HuH-7.5 (cell line): ENCODE measurements at places on chromosomes 3 and 15.

DNA sequence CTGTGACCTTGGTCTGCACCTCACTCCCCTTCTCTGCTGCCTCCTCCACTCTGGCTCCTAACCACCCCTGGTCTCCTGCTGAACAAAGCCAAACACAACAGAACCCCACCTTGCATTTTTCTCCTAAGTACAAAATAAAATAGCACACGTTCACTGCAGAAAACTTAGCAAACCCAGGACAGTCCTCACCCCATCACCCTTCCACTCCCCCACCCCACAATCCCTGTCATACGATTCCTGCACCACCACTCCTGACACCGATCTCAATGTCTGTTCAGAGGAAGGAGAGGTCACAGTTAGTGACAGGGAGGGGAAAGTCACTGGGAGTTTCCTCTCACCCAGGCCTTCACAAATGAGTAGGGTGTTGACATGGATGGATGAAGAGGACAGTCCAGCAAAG, 4.2 kb downstream of the VPS33B start:
- no peak for DNase-seq

DNA sequence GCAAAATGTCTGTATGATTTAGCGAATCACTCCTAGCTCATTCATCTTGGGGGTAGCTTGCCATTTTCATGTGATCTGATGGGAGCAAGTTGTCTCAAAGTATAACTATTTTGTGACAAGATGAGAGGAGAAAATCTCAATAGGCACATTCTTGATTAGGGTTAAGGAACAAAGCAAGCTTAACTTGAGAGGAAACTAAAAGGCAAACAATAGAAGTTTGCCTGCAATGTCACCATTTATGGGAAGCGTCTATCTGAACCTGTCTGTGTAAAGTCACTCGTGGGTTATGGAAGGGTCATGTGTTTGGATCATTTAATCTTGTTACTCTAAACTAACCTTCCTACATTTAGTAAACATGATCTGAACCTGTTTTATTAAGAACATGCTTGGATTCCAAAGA, 232.5 kb downstream of the CDIN1 start:
- no peak for DNase-seq

DNA sequence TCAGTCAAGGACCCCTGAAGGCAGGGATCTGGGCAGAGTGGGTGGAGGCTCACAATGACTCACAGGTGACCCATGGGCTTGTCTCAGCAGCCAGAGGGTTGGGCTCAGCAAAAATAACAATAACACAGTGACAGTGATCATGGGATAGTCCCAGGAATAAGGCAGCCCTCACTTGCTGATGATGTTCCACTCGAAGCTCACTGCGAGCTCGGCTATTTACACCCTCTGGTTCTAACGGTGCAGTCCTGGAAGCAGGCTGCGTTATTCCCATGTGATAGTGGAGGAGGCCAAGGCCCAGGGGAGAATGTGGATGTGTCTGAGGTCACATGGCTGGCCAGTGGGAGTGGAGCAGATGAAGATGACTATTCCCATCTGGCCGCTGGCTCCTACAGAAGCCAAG, 16.2 kb downstream of the CCDC33 start:
- DNase-seq = no peak

DNA sequence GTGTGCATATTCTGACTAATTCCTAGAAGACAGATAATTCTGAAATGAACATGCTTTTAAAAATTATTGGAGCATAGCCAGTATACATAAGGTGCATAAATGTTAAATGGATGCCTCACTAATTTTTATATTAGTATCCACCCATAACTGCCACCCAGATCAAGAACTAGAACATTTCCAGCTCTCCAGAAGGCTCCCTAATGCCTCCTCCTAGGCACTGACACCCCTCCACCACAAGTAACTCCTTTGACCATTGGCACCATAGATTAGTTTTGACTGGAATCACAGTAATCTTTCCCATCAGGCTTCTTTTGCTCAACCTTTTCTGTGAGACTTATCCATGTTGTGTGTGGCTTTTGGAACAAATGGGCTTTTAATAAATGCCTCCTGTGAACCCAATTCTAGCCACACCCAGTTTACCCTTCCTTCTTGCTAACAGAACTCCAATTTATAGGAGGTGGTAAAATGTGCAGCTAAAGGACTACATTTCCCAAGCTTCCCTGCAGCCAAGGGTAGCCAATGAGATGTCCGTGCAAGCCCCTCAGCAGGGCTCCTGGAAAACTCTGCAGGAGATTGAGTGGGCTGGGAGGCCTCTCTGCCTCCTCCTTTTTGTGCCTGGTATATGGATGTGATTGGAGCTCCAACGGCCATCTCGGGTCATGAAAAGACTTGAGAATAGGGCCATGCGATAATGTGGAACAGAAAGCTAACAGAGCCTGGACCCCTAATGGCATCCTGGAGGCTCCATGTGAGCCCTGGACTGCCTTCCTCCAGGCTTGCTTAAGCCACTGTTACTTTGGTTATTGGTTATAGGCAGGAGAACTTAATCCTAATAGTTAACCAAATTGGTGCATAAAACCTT, 322.6 kb upstream of the TLE3 start:
- DNase-seq = no peak

DNA sequence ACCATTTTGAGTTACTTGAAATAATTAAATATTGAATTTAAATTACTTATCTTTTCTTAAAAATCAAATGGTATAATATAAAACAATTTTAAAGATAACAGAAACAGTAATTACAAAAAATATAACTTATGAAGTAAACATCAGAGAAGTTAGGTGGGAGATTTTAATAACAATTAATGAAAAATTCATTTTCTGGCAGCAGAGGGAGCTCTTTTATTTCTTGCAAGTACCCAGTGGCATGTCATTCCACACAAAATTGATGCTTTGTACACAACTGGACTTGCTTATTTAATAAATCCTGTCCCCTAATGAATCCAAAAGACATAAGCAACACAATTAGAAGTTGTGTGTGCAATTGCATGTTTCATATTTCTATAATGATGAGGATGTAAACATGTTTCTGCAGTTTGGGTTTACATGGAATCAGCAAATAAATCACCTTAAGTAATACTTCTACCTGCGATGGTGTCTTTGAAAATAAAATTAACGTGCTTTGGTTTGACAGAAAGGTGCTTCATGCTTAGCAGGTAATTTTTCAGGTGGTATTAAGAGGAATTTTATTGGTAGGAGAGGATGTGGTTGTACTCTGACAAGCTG, 861.3 kb downstream of the ZPLD1 start:
- DNase-seq = no peak

DNA sequence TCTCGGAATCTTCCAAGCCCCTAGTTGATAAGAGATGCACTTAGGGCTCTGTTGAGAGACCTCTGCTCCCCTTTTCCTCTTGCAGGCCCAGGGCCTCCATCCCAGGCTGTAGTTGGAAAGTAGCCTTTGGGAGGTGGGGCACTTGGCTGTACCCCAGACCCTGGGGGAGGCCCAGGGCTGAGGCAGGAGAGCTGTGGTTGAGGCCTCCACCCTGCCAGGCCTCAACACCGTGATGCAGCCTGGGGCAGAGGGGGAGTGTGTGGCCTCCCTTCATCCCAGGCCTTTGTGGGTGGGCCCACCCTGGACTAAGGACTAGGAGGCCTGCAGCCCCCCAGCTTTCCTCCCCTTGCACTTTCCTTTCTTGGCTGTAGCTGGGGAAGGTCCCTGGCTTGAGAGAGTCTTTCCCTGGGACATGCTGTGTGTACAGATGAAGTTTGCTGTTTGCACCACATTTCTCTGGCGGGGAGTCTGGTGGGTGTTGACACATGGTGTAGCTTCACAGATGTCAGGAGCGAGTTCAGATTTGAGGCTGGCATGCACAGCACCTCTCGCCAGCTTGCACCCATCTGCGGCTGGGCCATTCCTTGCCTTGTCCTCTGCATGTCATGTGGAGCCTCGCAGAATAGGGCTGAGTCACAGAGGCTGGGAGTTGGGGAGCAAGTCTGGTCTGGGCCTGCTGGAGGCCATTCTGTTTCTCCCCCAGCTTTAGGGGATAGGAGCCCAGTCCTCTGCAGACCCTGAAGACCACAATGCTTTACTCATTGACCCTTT, 13.7 kb downstream of the PLEKHO2 start:
- DNase-seq = no peak

DNA sequence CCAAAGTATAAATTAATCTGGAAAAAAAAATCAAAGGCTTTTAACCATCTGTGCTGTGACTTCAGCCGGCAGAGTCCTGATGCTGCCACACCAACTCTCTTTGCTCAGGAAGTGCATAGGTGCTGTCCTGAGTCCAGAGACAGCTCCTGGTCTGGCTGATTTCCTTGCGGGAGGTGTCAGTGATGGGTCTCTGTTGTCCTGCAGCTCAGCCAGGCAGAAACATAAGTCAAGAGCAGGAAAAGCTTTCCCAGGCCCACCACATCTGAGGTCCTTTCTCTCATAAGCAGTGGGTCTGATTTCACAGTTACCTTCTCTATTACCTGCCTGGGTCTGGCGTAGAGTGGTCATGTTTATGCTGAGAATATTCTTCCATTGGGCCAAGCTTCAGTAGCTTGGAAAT, 19.4 kb downstream of the CHST2 start:
- no peak for DNase-seq

- no peak for DNase-seq
Observed at GRCh38 chr3:76679541-76679940, 360.4 kb upstream of the ROBO2 start.

DNA sequence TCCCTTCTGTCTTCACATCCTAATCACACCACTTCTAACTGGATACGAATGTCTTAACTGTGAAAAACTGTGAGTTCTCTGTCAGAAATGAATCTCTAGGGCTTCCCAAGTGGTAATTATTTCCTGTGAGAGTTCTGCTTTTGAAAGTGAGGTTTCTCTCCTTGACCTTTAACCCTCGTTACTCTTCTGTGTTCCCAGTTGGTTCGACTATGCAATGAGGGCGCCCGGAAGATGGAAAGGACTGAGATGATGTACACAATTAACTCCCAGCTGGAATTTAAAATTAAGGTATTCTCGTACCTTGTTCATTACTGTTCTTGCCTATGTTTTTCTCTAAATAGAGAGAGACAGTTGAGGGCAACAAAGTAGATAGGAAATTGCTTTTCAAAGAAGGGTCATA, 96.5 kb downstream of the ARHGEF26 start:
- DNase-seq = no peak

DNA sequence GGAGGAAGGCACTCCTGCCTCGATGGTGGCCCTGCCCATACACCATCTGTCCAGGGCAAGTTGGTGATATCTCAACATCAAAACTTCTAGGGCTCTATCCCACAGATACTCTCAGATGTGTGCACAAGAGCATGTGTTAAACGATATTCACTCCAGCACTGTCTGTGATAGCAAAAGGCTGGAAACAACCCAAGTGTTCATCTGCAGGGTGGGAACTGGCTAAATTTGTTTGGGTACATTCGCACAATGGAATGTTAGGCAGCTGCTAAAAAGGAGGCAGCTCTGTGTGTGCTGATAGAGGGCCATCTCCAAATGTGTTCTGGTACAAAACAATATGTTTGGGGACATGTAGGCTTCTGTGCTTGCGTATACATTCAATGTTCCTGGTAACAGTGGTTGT, 19.8 kb downstream of the IGDCC4 start:
- no peak for DNase-seq

GRCh38 chr3:54197509-54197908, 75.2 kb downstream of the CACNA2D3 start:
- DNase-seq = no peak

DNA sequence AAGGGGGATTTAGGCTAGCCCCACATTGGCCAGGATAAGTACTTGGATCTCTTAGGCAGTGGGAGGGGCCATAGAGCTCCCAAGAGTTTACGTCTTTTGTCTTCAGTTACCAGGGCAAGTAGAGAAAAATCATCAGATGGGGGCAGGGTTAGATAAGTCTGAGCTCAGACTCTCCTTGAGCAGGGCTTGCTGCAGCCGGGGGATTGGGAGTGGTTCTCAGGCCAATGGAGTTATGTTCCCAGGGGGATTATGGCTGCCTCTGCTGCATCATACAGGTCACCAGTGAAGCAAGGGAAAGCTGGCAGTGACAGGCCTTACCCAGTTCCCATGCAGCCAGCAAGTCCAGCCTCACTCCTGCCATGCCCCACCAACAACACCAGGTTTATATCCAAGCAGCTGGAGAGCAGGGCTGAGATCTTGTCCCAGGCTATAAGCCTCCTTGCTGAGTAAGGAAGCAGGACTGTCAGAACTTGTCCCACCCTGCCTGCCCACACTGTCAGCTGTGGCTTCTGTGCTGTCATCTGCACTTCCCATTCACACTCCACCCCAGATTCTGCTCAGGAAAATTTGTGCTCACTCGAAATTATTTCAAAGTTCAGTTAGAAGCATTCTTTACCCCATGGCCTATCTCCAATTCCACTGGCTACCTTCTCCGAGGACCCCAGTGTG, 215.3 kb downstream of the FAM43A start:
- DNase-seq = no peak

DNA sequence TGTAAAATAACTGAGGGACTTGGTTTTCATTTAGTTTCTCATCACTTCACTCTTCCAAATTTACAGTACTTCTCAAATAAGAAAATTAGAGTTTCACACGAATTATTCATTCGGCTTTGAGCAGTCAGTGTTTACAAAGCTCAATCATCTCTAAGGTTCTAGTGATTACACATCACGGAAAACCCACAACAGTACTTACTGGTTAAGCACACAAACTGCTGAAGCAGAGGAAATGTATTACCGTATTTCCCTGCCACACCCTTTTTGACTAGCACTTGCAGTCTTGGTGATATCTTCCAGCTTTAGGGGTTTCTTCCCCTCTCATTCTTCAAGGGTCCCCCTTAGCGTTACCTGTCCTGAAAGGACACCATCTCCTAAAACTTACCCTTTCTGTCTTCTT, 164.8 kb upstream of the CDIN1 start:
- DNase-seq = no peak

GRCh38 chr3:48514431-48515227, 10.7 kb upstream of the SHISA5 start:
- DNase-seq = no peak

GRCh38 chr3:122183521-122183892, at the start of gene CASR:
Gene CASR, plus strand, starts transcription at chr3:122183668. Its CDS starts 70,522 bp downstream, at chr3:122254190.
- DNase-seq = no peak

DNA sequence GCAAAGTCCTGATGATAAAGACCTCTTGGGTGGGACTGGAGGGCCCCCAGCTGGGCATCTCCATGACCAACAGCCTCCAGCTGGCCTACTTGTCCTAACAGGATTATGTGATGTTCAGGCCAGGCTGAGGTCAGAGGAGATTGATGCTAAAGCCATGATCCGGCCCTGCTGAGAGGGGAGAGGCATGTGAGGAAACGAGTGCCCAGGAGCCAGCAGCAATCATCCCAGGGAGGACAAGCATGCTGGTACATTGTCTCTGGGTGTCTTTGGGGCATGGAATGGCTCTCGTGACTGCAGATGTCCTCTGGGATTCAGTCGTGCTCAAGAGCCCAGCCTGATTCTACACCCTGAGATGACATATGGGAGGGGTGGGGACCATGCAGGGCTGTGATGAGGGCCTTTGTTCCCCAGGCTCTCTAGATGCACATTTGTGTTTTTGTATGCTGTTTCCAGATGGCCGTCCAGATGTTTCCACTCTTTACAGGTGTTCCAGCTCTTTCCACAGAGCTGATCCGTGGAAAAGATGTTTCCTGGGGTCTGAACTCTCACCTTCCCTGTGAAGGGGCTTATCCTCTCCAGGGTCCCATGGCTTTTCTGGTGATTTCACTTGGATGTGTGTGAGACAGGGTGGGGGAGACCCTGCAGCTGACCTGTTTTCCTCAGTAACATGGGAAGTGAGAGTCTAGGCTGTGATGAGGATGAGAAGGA, 20.2 kb downstream of the SLC24A1 start:
- DNase-seq = no peak
